ENCODE measurements at places on chromosomes 5 and 9.
A peak's percentile ranks its signal among the peaks of the same experiment; 100 is the strongest.

GRCh38 chr5:109439590-109439989 lies 29.8 kb upstream of the PJA2 start:
- DNase-seq = no peak

- DNase-seq = no peak
Observed at GRCh38 chr5:108749128-108749861, 1.6 kb downstream of the FER start.

GRCh38 chr5:132489871-132490483 lies 596 bp downstream of the IRF1 start:
- DNase-seq = peak; percentile 54

DNA sequence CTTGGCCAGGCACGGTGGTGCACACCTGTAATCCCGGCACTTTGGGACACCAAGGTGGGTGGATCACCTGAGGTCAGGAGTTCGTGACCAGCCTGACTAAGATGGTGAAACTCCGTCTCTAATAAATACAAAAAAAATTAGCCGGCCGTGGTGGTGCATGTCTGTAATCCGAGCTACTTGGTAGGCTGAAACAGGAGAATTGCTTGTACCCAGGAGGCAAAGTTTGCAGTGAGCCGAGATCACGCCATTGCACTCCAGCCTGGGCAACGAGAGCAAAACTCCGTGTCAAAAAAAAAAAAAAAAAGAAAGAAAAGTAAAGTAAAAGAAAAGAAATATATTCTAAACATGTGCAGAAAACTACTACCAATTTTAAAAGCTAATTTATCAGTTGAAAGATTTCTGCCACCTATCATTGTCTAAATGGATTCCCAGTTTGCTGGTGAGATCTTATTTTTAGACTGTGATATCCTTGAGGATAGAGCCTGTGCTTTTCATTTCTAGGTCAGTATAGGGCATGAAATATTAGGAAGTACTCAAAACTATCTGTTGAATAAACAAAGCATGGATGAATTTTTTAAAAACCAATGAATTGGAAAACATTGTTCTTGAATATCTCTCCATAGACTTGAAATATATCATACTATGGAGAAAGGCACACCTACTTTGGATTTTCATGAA lies 86.9 kb downstream of the NFIB start:
- DNase-seq = no peak

DNA sequence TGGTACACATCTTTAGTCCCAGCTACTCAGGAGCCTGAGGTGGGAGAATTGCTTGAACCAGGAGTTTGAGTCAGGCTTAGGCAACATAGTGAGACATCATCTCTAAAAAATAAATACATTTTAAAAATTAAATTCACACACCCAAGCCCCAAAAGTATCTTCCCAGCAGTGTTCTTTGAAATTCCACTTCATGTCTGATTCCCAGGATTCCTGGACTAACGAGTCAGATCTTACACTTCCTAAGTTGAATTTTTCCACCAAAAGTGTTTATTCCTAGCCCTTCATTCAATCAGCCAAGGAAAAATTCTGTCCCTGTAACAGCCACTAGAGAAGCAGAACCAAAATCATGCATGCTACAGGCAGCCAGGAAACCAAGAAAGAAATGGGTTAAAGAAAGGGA lies 970.9 kb downstream of the EFNA5 start:
- DNase-seq = no peak

GRCh38 chr5:45596320-45596719 lies 99.9 kb downstream of the HCN1 start:
- no peak for DNase-seq

GRCh38 chr9:18114559-18115475 lies 359.1 kb upstream of the ADAMTSL1 start:
- no peak for DNase-seq

GRCh38 chr9:124764774-124765438 lies 6.2 kb downstream of the NR6A1 start:
- no peak for DNase-seq

DNA sequence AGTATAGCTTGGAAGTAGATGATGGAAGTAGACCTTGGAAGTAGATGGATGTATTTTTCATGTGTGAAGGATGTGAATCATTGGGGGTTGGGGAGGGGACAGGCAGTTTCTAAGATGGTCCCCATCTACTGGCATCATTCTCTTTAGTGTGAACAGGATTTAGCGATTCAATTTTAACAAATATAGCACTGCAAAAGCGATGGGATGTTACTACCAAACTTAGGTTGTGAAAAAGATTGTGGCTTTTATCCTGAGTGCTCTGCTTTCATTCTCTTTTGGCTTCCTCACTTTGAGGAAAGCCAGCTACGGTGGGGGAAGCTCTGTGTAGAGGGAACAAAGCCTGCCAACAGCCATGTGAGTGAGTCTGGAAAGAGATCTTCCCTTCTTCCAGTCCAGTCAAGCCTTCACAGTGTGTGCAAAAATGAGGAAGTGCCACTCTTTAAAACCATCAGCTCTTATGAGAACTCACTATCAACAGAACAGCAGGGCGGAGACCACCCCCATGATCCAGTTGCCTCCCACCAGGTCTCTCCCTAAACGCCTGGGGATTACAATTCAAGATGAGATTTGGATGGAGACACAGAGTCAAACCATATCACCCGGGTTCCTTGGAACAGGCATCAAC lies 441.4 kb downstream of the SH3GL2 start:
- no peak for DNase-seq

DNA sequence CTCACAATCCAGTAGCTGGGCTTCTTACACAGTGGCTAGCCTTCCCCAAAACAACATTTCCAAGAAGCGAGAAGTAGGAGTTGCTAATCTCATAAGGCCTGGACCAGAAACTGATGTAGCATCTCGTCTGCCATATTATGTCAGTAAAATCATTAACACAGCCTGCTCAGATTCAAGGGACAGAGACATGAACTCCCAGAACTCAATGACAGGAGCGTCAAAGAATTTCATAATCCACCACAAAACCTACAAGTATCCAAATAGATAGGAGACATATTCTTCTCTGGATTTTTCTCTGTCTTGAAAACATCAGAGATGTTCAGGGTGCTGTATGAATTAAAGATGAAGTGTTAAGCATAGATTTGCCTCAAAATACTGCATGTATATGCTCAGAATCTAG lies 457.6 kb upstream of the ACTBL2 start:
- DNase-seq = no peak

- DNase-seq = peak; percentile 36
Observed at GRCh38 chr5:149367249-149367971, 9.6 kb downstream of the PCYOX1L start.

GRCh38 chr9:74824654-74825053 lies 63.1 kb downstream of the TRPM6 start:
- no peak for DNase-seq

GRCh38 chr5:141674747-141675146 lies 7.3 kb downstream of the ARAP3 start:
- no peak for DNase-seq

DNA sequence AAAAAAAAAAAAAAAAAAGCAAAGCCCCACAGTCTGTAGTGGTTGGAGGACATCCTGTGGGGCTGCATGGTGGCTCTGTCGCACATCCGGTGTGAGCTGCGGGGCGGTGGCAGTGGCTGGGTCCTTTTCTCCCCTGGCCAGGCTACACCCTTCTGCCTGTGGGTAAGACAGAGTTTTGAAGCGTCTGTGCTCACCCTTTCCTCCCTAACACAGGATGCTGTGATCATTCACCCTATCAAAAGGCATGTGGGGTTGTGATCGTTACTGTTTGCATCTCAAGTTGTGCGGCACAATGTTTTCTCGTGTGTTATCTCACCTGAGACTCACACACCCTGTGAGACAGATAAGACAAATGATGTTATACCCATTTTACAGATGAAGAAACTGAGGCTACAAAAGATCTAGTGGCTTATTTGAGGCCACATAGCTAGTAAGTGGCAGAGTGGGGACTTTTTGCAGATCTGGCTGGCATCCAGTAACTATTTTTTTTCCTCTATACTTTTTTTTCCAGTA lies 17.5 kb downstream of the IRF1 start:
- DNase-seq = no peak

DNA sequence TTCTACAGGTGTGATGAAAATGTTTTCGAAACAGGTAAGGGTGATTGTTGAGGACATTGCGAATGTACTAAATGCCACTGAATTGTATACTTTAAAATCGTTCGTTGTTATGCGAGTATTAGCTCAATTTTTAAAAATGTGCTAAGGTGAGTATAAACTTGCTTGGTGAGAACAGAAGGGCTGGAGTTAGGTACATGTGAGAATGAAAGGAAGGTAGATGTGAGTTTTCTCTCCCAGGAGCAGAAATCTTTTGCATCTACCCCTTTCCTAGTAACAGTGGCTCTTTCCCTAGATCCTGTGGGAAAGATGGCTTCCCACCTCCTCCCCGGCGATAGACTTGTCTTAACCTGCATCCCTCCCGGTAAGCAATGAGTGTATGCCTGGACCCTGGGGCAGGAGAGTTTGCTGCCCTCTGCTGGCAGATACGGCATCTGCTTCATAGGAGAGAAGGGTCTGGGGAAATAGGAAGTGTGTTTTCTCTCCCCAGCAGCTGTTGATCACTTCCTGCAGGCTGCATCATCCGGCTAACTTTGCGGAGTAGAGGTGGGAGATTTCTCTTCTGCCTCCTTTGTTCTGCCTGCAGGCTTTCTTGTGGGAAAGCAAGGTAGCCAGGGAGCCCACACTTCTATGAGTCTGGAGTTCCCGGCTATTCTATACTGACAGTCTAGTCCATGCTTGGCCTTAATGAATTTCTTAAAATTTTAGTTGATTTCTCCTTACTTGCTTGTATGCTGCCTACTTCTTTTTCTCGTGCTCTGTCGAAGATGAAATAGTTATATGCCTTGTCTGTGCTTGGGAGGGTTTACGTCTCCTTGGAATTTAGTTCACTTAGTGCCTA lies 373.3 kb upstream of the SEMA6A start:
- peak; percentile 51 for DNase-seq

- no peak for DNase-seq
Observed at GRCh38 chr9:29069376-29069775, 1496.1 kb upstream of the C9orf72 start.

DNA sequence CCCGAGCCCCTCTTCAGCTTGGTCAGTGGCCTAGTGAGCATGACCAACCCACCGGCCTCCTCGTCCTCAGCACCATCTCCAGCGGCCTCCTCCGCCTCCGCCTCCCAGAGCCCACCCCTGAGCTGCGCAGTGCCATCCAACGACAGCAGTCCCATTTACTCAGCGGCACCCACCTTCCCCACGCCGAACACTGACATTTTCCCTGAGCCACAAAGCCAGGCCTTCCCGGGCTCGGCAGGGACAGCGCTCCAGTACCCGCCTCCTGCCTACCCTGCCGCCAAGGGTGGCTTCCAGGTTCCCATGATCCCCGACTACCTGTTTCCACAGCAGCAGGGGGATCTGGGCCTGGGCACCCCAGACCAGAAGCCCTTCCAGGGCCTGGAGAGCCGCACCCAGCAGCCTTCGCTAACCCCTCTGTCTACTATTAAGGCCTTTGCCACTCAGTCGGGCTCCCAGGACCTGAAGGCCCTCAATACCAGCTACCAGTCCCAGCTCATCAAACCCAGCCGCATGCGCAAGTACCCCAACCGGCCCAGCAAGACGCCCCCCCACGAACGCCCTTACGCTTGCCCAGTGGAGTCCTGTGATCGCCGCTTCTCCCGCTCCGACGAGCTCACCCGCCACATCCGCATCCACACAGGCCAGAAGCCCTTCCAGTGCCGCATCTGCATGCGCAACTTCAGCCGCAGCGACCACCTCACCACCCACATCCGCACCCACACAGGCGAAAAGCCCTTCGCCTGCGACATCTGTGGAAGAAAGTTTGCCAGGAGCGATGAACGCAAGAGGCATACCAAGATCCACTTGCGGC lies 1.8 kb downstream of the EGR1 start:
- no peak for DNase-seq

- no peak for DNase-seq
Observed at GRCh38 chr5:125874717-125875116, 548.5 kb upstream of the GRAMD2B start.

DNA sequence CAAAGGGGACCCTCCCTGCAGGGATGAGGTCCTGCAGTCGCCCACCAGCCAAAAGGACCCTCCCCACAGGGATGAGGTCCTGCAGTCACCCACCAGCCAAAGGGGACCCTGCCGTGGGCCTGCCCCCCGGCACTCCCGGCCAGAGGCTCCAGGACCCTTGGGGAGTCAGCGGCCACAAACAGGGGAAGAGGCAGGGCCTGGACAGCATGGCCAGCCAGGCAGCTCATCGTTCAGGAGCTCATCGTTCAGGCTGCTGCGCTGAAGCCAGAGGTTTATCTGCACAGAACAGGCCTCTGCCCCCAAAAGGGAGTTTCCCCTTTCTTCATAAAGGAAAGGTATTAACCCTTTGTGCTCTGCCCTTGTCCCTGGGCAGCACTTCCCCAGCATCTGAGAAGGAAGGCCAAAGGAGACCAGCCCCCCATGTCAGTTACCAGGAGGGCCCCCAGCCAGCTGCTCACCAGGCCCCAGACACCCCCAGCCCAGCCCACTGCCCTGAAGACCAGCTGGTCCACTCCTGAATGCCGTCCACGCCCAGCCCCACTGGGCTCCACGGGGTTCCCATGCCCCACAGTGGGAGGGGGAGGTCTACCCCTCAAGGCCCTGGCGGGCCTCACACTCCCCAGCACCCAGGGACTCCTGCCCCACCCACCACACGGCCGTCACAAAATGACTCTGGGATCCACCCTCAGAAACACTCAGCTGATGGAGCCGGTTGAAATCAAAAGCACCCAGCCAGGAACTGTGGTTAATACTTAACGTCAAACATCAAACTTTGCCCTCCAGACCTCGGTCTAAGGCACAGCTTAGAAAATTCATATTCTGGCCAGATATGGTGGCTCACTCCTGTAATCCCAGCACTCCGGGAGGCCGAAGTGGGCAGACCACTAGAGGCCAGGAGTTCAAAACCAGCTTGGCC lies 6.3 kb downstream of the SLC12A7 start:
- no peak for DNase-seq

DNA sequence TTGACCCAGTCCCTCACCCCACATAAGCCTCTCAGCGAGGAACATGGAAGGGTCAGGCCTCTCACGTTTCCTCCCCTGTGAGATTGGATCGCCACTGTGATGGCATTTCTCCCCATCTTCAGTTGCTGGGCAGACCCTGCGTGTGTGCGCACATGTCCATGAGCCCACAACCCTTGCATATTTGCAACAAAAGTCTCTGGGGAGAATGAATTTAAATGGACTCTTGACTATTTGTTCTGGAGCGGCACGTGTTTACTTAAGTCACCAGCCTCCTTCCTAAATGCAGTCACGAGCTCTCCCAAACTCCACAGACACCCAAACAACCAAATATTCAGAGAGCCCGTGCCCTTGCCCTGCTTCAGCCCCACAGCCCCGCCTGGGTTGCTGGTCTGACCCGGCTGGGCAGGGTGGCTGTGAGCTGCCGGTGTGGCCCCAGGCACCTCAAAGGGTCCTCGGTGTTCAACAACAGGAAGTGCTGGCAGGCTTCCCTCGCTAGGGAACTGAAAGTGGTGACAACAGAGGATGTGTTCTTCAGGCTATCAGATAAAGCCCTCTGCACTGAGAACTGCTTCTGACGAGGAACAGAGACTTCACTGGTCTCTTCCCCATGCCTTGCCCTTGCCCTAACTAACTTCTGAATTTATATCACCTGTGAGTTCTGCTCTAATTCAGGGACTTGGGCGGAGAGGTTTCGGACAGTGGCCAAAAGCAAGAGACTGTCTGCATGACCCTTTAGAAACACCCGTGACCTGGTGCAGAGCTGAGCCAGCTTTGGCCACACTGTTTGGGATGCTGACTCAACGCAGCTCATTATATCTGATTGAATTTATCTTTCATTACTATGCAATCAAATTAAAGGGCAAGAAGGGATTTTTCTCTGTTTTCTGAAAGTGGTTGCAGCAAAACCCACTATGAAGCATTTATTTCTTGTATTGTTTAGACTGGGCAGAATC lies 19.2 kb upstream of the CD180 start:
- peak; percentile 27 for DNase-seq
